Frontal cortex (tissue), 4 donors: ENCODE measurements at places on chromosomes 11 and 22. TPM values are rescaled to one million over a fixed set of nuclear protein-coding genes. Genes with fewer than 3 reads are reported as not detected.

Gene OR5B21
- not detected for total RNA-seq

Gene TTC36
- total RNA-seq, result 2.4 TPM

Gene LRRC74B
- under 0.01 TPM for total RNA-seq

Gene GLYAT
- not detected for total RNA-seq

Gene DGCR8
- total RNA-seq, result 42.8 TPM

Gene PAMR1
- total RNA-seq, result 2.0 TPM

Gene C1QTNF6
- 3.7 TPM for total RNA-seq

Gene MRGPRX1
- not detected for total RNA-seq

Gene OR2D2
- total RNA-seq, result 0.41 TPM

Gene PKNOX2
- total RNA-seq, result 4.9 TPM

Gene PRAME
- total RNA-seq, result not detected

Gene LMO2
- 17.1 TPM for total RNA-seq

Gene MS4A15
- not detected for total RNA-seq

Gene KCNJ1
- not detected for total RNA-seq

Gene FGF4
- not detected for total RNA-seq

Gene CCDC34
- total RNA-seq, result 13.0 TPM

Gene APOL3
- 1.6 TPM for total RNA-seq

Gene YPEL4
- total RNA-seq, result 5.3 TPM

Gene CYP2D6
- total RNA-seq, result 2.0 TPM

Gene PATE2
- total RNA-seq, result 0.82 TPM

Gene KCNA4
- total RNA-seq, result 11.0 TPM
